NCI-H1105 (cell line): ENCODE measurements at places on chromosomes 7 and 10.

- no peak for DNase-seq
These were observed 44.6 kb upstream of the HYCC1 start for GRCh38 chr7:23058408-23059096.

- no peak for DNase-seq
These were observed 48.5 kb upstream of the SP8 start for GRCh38 chr7:20835111-20835750.

GRCh38 chr10:90598513-90598912 lies 259.3 kb downstream of the HTR7 start:
- no peak for DNase-seq

GRCh38 chr10:132136097-132136521 lies 50.6 kb upstream of the DPYSL4 start:
- no peak for DNase-seq

GRCh38 chr10:35217455-35217854 lies 90.8 kb downstream of the CREM start:
- no peak for DNase-seq
